Fibroblast of the aortic adventitia (primary cell): ENCODE measurements at places on chromosomes 5 and 9.

- DNase-seq = peak; percentile 29
Observed at GRCh38 chr5:168047043-168047668, 244.3 kb upstream of the WWC1 start.

DNA sequence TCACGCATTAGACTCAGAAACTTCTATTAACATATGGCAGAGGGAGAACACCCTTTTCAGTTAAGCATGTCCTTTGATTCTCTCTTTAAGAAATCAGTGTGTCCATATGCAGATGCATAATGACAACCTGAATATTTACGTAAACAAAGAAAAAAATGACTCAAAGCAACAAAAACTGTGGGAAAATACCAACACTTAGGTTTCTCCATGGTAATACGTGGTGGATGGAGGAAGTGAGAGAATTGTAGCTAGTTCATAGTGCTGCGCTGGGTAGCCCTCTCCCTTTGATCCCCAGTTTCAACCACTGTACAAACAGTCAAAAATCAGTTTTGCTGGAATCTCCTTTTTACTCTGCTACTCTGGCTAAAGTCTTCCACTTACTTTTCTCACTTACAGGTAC lies 2.0 kb upstream of the MAP3K1 start:
- DNase-seq = no peak

GRCh38 chr5:50320131-50320749 lies 120.8 kb downstream of the EMB start:
- DNase-seq = peak; percentile 31

- DNase-seq = peak; percentile 70
Observed at GRCh38 chr9:27088981-27089380, 20.0 kb upstream of the TEK start.

DNA sequence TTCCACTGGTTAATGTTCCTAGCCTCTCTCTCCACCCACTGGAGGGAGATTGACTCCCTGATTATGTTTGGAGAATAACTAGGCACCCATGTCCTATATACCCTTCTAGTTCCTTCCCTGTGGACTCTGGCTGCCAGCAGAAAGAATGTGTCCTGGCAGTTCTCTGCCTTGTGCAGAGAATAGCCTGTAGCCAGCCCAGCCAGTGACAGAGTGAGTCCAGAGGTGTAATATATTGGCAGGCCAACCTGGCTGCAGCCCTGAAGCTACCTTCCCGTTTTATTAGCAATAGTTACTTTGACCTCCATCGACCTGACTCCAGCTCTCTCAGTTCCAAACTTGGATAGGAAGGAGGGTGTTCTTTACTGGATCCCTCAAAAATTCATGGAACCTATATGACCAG lies 8.1 kb downstream of the SETD9 start:
- no peak for DNase-seq

DNA sequence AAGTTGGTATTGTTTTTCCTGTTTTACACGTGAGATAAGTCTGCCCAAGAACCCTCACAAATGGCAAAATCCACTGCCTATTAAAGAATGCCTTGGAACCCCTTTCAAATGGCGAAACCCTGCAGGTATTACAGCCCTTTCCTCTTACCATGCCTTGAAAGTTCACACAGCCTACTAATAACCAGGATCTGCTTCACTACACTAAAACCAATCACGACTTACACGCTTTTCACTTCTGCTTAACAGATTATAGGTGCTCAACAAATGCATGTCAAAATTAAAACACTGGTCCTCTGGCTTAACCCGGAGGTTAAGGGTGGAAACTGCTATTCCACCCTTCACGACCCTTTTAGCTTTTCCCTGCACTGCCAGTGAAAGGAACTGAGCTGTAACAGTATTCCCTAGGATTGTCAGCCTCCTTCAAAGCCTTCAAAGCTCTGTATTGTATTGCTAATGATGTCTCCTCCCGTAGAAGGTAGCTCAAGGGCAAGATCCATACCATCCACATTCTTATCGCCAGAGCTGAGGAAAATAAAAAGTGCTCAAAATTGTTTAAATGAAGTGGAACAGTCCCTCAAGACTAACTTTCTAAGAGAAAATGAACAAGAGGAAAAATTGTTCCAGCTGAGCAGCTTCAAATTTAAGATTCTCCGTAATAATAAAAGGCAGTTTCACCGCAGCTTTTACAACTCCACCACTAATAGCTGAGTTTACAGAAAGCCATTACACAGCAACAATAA lies 997 bp downstream of the AUH start:
- DNase-seq = peak; percentile 19

GRCh38 chr5:138603249-138603920 lies 28.2 kb upstream of the HSPA9 start:
- DNase-seq = peak; percentile 25

GRCh38 chr5:34564710-34565235 lies 91.4 kb upstream of the RAI14 start:
- DNase-seq = no peak

DNA sequence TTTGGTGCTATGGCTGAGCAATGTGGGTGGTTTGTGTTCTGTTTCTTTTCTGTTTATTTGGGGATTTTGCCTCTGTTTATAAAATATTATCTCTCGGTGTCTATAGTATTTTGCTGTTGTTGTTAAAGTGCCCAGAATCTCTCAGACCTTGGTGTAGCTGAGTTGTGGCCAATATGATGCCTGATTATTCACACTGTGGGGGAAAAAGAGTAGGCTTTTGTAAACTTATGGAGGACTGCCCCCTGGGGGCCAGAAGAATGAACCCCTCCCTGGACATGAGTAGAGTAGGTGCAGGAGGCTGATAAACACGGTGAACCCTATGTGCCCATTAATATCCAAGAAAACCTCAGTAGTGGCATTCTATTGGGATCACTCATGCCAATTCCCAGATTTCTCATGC lies 49.0 kb upstream of the DPYSL3 start:
- peak; percentile 91 for DNase-seq

DNA sequence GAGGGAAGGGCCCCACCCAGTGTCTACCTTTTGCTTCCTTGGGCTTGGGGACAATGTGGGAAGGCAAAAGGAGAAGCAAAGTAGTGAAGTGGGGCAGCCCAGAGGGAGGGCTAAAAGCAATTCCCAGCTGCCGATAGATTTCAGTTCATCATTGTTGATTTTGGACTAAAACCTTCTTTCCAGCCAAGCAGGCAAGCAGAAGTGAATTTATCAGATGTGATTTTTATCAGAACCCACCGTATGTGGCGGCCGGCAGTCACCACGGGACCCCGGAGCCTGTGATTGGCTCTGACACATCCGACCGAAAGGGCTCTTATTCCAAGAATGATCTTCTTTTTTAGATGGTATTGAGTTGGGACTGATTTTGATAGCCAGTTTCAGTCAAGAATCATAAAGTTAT lies 559.9 kb downstream of the PSAT1 start:
- DNase-seq = no peak

- no peak for DNase-seq
Observed at GRCh38 chr5:176548967-176549444, at the start of gene CDHR2. Gene CDHR2, plus strand, starts transcription at chr5:176549342. Its CDS starts 16,011 bp downstream, at chr5:176565353.

GRCh38 chr5:125633523-125633922 lies 789.7 kb upstream of the GRAMD2B start:
- DNase-seq = no peak

- no peak for DNase-seq
Observed at GRCh38 chr5:106412606-106413005, 1258.1 kb downstream of the EFNA5 start.

GRCh38 chr5:33745101-33745770 lies 146.6 kb downstream of the ADAMTS12 start:
- DNase-seq = no peak

- DNase-seq = peak; percentile 36
Observed at GRCh38 chr9:130938652-130939404, at the start of gene FIBCD1. Gene FIBCD1, minus strand, starts transcription at chr9:130939247. Its CDS starts 640 bp downstream, at chr9:130938607.

DNA sequence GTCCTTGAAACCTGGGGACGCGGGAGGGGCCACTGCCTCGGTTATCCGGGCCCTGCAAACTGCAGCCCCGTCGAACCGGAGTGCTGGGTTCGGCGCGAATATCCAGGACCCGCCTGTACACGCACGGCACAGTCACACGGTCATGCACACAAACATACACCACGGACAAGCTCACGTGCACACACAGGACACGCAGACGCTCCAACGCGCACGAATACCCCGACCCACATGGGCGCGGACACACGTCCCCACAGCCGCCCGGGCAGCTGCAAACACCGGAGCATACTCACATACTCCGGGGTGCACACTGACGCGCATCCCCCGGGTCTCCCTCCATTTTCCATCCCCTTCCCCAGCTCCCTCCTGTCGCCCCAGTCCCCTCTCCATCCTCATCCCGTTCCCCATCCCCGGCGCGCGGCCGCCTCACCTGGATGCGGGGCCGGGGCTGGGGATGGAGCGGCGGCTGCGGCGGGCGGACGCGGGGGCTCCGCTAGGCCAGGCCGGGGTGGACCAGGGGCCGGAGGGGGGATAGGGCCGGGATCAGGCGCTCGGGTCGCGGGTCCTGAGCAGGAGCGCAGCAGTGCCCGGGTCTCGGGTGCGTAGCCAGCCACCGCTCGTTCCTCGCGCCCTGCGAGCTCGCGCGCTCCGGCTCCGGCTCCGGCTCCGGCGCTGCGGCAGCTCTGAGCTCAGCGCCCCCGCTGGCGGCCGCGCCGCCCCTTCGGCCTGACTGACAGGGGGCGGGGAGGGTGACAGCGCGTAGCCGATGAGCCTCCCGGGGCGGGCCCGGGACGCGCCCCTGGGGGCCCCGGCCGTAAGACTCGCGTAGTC lies at the start of the genes EIF4E1B and SNCB:
Gene EIF4E1B (plus strand): TSS at position 823 of the 828 bp plus-strand sequence. CDS start 12,113 bp downstream, outside the sequence.
Gene SNCB (minus strand): TSS at position 682 of the 828 bp plus-strand sequence. CDS start 880 bp downstream, outside the sequence.
- no peak for DNase-seq

GRCh38 chr5:1036504-1037122 lies 28.0 kb downstream of the NKD2 start:
- DNase-seq = no peak

DNA sequence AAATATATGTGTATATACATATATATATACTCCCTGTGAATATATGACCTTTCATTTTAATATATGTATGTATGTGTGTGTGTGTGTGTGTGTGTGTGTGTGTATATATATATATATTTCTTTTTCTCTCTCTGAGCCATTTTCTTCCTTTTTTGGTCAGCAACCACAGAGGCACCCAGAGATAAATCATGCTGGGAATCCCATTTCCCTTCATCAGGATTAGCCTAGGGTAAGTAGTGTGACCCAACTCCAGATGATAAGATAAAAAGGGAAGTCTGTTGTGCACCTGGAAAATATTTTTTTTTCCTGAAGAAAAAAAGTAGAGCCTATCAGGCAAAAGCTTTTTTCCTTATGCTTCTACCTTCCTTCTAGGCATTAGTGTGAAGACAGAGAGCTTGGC lies 25.4 kb upstream of the SUB1 start:
- DNase-seq = no peak

DNA sequence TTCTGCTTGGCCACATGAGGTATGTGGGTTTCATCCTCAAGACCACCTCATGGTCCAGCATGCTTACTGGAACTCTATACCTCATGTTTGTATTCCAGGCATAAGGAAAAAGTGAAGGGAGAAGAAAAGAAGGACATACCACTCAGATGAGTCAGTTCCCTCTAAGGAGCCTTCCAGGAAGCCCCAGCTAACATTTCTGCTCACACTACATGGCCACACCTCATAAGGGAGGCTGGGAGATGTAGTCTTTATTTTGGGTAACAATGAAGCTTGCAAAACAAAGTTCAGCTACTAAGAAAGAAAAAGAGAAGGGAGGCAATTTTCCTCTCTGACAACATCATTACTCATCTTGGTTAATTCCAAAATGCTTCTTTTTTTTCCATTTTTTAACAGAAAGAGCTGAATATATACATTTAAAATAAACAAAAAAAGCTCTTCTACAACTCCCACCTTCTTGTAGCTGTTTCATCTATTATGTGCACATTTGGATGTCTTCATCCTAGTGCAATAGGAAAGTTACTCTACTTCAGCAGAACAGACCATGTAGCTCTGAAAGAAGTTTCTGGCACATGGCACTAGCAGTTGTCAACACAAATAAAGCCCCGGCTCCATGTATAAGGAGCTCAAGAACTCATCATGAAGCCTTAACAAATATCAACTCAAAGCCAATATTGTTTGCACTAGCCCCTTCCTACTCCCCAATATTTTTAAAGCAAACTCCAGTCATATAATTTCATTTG lies 123.6 kb upstream of the CCDC112 start:
- DNase-seq = peak; percentile 98

DNA sequence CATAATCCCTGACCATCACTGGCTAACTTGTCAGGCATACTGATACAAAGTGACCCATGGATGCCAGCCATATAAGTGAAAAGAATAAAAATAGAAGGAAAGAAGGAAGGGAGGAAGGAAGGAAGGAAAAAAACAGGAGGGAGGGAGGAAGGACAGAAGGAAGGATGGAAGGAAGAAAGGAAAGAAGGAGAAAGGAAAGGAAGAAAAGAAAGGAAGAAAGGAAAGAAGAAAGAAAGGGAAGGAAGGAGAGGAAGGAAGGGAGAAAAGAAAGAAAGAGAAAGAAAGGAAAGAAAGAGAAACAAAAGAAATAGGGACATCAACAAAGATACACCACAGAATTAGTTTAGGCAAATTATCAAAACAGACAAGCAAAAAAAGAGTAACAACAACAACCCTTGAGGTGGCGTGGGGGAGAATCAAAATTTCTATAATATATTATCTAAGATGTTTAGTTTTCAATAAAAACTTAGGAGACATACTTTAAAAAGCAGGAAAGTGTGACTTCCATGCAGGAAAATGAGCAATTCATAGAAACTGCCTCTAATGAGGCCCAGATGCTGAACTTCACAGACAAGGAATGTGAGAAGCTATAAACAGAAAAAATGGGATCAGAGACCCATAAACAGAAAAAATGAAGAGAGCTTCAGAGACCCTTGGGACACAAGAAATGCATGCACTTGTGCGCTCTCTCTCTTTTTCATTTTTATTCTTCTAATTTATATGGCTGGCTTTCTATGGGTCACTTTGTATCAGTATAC lies 96.1 kb upstream of the NFIL3 start:
- DNase-seq = no peak

DNA sequence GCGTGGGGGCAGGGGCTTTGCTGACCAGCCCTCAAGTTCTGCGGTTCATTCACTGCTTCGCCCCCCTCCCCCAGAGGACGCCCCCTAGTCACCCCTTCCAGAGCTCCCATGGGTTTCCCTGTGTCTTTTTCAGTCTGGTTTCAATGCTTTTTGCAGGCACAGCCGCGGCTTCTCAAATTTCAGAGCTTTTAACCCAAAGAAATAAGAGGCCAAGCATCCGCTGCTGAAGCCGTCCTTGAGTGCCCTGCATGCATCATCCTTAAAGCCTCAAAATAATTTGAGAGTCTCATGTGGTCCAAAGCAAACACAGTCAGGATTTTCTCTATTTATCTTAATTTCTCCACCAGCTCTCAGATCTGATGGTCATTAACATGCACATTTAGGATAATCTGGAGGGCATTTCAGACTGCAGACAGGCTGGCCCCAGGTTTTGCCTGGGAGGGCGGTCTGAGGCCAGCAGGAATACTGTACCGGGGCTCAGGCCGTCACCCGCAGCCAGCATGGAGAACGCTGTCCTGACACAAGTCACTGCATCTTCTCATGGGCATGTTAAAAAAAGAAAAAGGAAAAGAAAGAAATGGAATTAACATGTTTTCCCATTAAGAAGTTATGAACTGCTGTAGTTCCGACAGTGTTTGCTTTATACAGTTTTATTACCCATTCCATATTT lies 420.8 kb upstream of the IRX4 start:
- no peak for DNase-seq
